Prostate gland (tissue), 2 donors: ENCODE measurements at places on chromosomes 2 and 18. TPM values are rescaled to one million over a fixed set of nuclear protein-coding genes. Genes with fewer than 3 reads are reported as not detected.

Gene KIF1A
- total RNA-seq: 55.8 TPM

Gene DPP10
- total RNA-seq: not detected

Gene IGFBP5
- 319 TPM for total RNA-seq

Gene APOB
- total RNA-seq: 0.09 TPM

Gene TCF4
- 87.2 TPM for total RNA-seq

Gene TUBA4B
- total RNA-seq: not detected

Gene RND3
- total RNA-seq: 26.2 TPM

Gene LIPT1
- total RNA-seq: 7.3 TPM

Gene REG3A
- total RNA-seq: not detected

Gene AGFG1
- 40.3 TPM for total RNA-seq

Gene TNFAIP6
- not detected for total RNA-seq

Gene RNU2-63P
- total RNA-seq: not detected

Gene TUBA3E
- total RNA-seq: 32.6 TPM

Gene BCL2
- 14.8 TPM for total RNA-seq

Gene NAB1
- total RNA-seq: 48.6 TPM

Gene MAP3K2
- total RNA-seq: 61.6 TPM

Gene FHL2
- total RNA-seq: 250 TPM

Gene FAM110C
- 7.3 TPM for total RNA-seq

Gene LTBP1
- 99.8 TPM for total RNA-seq

Gene GALNT3
- total RNA-seq: 24.5 TPM

Gene RAPGEF4
- total RNA-seq: 31.0 TPM

Gene EDAR
- 0.68 TPM for total RNA-seq

Gene EIPR1
- total RNA-seq: 52.3 TPM

Gene AKAIN1
- total RNA-seq: not detected

Gene TET3
- total RNA-seq: 13.8 TPM

Gene NDUFV2
- total RNA-seq: 161 TPM

Gene SFT2D3
- 14.8 TPM for total RNA-seq

Gene KATNAL2
- total RNA-seq: 4.2 TPM

Gene LONRF2
- 8.2 TPM for total RNA-seq

Gene C1GALT1C1L
- total RNA-seq: 0.91 TPM

Gene AGXT
- total RNA-seq: not detected

Gene CXCR1
- not detected for total RNA-seq

Gene ABCG8
- total RNA-seq: 0.57 TPM

Gene CDK15
- 1.2 TPM for total RNA-seq

Gene DNAH6
- 1.1 TPM for total RNA-seq
